Fibroblast of skin of abdomen (primary cell): ENCODE measurements at places on chromosomes 5 and 9.
A peak's percentile ranks its signal among the peaks of the same experiment; 100 is the strongest.

- peak; percentile 65 for DNase-seq
Observed at GRCh38 chr5:156641686-156642085, 208.4 kb upstream of the PPP1R2B start.

DNA sequence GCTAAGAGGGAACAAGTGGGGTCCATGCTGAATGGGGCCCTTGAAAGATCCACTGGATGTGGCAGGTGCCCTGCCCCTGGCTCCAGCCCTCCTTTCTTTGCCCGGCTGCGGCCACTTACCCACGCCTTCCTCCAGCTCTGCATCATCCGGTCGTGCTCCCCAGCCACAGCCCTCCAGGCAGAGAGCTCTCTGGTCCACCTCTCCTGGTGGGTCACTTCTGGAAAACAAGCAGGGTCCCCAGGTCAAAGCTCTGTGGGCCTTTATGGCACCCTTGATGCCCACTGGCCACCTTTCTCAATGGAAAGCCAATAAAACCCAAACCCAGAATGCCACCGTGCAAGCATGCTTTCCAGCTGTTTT lies 45.0 kb downstream of the SECISBP2 start:
- no peak for DNase-seq

GRCh38 chr5:7871653-7872052 lies 2.7 kb downstream of the MTRR start:
- DNase-seq = no peak

DNA sequence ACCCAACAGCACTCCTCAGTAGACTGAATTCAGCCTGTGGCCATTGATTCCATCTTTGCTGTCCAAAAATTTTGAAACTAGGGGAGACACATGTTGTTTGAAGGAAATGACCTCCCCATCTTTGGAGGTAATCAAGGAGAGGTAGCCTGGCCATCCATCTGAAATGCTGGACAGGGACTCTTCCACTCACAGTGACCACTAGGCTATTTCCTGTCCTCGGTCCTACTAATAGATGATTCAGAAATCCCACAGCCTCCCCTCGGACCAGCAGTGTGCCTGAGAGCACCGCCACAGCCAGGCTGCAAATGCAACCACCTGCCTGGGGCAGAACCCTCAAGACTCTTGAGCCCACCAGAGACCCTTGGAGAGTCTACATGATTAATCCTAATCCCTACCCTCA lies 12.5 kb downstream of the HRH2 start:
- DNase-seq = no peak

DNA sequence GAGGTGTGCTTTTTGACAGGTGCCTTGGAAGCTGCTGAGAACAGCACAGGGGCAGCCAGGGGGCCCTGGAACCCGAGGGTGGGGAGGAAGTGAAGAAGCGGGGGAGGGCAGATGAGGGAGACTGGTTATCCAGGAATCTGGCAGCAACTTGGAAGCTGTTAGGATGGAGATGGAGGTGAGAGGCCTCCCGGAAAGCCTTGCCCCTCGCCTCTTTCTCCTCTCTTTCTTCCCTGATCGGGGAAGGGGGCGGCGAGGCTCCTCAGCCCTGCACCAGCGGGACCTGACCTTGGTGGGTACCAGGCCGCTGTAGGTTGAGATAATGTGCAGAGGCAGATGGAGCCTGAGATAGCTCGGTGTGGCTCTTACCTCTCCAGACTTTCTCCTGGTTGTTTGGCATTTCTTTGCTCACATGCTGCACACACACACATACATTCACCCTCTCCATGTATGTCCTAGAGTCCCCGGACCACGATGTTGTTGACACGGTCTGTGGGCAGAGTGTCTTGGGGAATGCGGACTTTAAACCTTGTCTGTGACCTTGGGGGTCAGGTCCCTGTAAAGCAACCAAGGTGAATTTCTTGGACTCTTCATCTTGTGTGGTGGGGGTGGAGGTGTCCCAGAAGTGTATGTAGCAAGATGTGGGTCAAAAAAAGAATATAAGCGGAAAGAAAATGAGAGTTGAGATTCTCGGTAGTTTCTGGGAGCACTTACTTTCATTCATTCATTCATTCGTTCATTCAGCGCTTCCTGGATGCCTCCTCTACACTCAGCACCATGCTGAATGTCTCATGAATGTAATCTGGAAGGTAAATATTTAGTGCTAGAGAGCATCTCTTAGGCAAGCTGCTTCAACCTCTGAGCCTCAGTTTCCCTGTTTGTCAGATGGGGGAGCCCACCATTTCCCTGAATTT lies 1.6 kb downstream of the WWC1 start:
- DNase-seq = no peak

- DNase-seq = peak; percentile 63
Observed at GRCh38 chr5:39948867-39949468, 524.2 kb upstream of the DAB2 start.

- DNase-seq = no peak
Observed at GRCh38 chr5:172049226-172049796, 42.9 kb upstream of the FBXW11 start.
